Right atrium auricular region (tissue), 2 donors: ENCODE measurements at places on chromosomes 6 and 20.

- no peak for DNase-seq
Observed at GRCh38 chr20:33784225-33784624, 26.9 kb upstream of the CHMP4B start.

DNA sequence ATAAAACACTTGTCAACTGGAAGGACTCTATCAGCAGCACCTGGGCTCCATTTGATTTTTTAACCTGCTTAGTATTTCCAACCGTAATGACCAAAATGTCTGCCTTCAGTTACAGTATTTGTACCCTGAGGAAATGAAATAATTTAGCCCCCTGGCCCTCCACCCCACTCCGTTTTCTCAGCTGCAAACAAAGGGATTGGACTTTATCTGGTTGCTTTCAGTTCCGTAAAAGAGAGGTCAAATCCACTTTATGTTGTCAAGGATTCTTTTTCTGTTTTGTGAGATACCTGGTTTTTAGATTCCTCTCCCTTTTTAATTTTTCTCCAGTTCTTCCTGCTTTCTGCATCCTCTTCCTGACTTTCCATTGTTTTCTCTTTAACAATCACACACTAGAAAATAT lies 64.4 kb upstream of the BMP2 start:
- DNase-seq: no peak

GRCh38 chr20:45630371-45630770 lies 713 bp downstream of the WFDC9 start:
- DNase-seq: no peak

DNA sequence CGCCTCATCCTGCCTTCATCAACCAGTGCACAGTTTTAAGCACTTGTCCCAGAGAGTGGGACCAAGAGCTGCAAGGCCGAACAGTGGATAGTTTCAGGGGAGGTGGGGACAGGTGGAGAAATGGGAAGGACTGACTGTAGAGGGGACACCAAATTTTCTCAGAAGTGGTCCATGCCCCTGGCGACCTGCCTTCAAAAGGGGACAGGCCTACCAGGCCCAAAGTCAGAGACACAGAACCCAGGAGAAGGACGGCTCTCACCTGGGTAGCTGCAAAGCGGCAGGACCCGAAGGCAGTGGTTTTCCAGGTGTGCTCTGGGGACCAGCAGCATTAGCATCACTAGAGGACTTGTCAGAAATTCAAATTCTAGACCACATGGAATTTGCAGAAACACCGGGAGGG lies 5.8 kb downstream of the TFEB start:
- no peak for DNase-seq

DNA sequence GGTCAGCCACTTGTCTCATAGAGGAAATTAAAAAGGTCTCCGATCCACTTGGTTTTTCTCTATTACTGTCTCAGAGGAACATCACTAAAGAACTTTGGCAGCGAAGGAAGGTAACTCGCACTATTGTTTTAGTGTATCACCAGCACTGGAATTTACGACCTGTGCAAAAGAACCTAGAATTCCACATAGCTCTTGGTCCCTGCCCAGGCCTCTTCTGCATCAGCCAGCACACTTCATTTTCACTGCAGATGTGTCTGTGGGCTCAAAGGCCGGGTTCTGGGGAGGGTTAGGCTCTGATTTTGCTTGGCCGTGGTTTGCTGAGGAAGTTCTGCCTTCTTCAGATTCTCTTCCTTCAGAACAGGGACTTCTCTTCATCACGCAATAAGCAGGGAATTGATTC lies 102.8 kb upstream of the TMEM181 start:
- DNase-seq: no peak

DNA sequence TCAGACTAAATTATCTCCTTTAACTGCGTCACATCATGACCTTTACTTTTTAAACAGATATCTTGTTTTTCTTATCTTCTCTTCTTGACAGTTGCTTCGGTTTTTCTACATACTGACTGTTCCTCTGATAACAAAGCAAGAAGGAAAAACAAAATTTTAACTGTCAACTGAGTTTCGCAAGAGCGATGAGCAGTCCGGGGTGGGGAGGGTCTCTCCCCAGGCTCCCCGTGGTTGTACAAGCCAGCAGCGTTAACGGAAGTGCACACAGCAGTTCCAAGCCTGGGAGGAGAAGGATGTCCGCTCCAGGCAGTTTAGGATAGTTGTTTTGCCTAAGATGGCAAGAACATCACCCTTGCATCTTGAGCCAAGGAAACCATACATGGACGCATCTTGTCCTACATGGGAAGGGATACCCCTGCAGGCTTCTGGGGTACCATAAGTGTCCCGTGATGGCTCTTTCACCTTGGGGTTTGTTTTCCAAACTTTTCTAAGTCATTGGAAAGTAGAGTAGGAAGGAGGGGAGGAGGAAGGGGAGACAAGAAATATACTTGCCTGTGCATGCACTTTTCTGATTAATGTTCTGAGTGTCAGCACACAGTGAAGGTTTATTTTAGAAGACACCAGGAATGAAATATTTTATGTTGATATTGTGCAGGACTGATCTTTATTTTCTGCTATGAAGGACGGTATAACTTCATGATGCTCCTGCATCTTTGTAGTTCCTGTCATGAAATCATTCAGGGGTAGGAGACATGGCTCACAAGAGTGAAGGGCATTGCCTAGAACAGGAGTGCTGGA lies 20.8 kb downstream of the SLC24A3 start:
- no peak for DNase-seq

- DNase-seq: no peak
Observed at GRCh38 chr6:72246926-72247325, 360.6 kb downstream of the RIMS1 start.

GRCh38 chr6:82076916-82077315 lies 170.6 kb downstream of the IBTK start:
- DNase-seq: no peak

DNA sequence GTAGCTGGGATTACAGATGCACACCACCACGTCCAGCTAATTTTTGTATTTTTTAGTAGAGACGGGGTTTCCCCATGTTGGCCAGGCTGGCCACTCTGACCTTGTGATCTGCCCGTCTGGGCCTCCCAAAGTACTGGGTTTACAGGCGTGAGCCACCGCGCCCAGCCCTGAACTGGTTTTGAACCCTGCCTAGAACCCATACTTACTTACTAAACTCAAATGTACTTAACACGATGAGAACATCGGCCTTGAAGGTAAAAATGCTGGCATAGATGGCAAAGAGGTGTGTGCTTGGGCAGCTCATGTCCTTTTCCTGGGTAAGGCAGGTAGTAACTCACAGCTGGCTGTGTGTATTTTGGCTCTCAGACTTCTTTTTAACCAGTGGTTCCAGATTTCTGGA lies 3.2 kb upstream of the ARMC12 start:
- no peak for DNase-seq

GRCh38 chr6:152723398-152723797 lies 25.7 kb downstream of the MYCT1 start:
- no peak for DNase-seq

DNA sequence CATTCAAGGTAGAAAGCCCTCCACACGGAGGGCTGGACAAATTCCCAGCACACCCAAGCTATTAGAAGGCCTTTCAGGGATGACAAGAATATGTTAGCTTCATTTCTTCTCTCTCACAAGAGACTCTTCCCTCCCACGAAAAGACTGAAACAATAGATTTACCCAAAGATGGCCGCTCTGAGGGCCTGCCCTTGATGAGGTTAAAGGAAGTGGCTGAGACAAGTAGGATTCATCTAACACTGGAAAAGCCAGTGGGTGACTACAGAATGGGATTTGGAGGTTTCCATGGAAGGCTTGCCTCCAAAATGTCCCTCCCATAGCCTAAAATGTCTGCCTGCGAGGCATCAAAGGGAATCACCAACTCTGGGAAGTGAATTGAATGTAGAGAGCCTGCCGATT lies 277.6 kb downstream of the CLIC5 start:
- DNase-seq: no peak

DNA sequence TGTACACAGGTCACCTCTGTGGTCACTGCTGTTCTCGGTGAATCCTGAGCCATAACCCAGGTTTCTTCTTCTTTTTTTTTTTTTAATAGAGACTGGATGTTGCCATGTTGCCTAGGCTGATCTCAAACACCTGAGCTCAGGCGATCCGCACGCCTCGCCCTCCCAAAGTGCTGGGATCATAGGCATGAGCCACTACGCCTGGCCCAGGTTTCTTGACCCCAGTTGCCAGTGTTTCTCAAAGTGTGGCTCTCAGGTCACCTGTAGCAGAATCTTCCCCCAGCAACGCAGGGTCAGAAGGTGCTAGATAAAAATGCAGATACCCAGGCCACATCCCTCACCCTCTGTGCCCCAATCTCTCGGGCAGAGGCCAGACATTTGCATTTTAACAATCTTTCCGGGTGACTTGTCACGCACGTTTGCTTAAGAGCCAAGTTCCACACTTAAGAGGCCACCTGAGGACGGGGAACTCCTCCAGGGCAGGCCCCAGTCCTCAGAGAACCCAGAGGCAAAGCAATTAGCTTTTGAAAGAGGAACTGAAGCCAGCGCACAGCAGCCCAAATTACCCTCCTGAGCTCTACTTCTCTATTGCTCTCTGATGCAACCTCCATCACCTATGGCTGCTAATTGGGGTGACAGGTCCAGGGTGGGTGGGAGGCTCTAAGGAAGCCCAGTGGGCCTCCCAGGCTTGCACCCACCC lies 81.8 kb downstream of the NFATC2 start:
- no peak for DNase-seq

GRCh38 chr6:131954775-131955107 lies 3.6 kb upstream of the CCN2 start:
- DNase-seq: peak; percentile 75

DNA sequence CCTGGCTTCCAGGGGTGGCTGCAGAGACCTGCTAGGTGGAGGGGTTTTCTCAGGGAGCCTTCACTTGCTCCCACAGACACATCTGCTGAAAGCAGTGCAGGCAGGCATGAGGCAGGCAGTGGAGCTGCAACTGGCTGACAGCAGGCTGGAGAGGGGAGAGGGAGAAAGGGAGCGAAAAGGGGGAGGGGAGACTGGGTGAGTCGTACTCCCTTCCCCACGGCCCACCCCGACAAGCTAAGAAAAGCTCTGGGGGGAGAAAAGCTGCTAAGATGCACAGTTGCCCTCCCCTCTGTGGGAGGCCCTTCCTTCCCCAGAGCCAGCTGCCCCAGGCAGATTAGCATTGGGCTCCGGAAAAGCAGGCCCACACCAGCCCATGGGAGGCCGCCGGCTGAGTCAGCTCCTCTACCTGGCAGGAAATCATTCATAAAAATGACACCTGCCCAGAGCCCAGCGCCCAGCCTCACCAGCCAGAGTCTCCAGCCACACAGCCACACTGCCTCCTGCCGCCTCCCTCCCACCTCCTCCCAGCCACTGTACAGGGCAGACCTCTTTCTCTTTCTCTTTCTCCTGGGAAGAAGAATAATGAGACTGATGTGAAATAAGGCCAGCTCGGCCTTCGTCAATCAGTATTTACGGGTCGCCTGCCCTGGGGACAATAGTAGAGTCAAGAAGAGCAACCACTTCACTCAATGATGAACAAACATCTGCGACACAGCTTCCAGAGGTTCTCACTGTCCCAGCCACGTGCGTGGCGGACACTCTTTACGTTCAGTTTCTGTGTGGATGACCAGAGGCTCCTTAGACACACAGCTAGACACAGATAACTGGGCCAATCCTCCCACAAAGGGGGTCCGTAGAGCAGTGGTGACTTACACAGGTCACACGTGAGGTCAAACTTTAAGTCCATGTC lies 7.7 kb upstream of the C20orf203 start:
- no peak for DNase-seq

DNA sequence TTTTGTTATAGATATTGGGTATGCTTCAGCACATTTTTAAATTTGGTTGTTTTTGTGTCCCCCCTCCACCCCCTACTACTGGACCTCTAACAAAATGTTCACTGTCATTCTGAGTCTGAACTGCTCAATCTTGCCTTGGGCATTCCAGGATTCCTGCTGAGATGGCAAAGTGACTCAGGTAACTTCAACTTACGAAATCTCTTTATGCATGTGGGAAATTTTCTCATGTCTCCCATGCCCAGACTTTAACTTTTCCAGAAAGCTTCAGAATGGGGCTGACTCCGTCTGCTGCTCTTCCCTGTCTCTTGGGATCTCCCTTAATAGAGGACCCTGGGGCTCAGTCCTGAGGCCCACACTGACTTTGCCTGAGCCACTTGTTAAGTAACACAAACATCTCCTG lies 14.0 kb downstream of the CYP39A1 start:
- no peak for DNase-seq

GRCh38 chr6:144297511-144298100 lies 12.5 kb downstream of the UTRN start:
- DNase-seq: no peak

- no peak for DNase-seq
Observed at GRCh38 chr6:157479464-157480303, 98.7 kb downstream of the ZDHHC14 start.

- DNase-seq: no peak
Observed at GRCh38 chr6:159997498-159998101, 28.7 kb downstream of the IGF2R start.

DNA sequence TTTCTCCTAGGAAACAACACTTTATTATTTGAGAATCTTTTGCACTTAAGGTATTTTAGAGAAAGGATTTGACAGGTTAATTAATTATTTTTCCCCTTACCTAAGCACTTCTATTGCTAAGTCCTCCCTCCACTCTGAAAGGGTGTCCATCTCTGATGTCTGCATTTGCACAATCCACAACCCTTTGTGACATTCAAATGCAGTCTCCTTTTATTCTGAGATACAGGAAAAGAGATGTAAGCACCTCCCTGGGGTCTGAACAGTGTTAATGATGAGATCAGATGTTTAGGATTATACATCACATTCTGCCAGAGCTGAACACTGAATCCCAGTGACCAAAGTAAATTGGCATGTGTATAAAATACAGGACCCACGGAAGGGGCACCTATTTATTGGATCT lies 864.2 kb upstream of the FLRT3 start:
- DNase-seq: no peak

GRCh38 chr6:148846778-148847761 lies 100.2 kb downstream of the UST start:
- no peak for DNase-seq

DNA sequence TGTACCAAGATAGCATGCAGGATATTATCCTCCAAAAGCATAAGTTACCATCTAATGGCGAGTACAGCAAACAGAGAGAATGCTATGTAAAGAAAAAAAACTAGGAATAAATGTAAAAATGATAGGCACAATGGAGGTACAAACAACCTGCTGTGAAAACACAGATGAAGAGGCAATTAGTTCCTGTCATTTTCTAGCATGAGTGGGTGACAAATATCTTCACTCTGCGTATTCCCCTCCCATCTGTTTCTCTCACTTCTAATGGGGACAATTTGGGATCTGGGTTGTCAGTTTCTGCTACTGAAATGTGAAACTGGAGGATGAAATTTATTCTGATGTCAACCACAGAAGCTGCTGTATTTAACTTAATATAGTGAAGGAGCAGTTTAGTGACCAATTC lies 11.7 kb upstream of the PTPRK start:
- no peak for DNase-seq

- no peak for DNase-seq
Observed at GRCh38 chr20:61387204-61387953, 135.3 kb downstream of the CDH4 start.

- no peak for DNase-seq
Observed at GRCh38 chr20:58640446-58640845, 10.6 kb upstream of the STX16 start.

GRCh38 chr6:106658469-106658868 lies 29.1 kb downstream of the QRSL1 start:
- DNase-seq: no peak
